ENCODE measurements at places on chromosomes 4 and X. TPM values are rescaled to one million over a fixed set of nuclear protein-coding genes. Genes with fewer than 3 reads are reported as not detected.

DNA sequence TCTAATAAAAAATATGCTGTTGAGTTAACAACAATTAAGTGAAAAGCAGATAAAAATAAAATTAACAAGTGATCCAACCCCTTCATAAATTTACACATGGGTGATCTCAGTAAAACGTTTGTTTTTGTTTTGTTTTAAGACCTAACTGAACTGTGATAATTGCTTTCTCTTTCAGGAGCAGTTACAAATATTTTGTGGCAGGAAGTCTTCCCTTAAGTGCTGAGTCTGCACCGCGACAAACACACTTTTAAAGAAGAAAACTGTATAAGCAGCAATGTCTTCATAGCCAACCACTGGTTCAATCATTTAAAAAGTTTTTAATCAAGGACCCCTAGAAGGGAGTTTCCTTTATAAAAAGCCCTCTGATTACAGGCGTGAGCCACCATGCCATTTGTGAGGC, 53.7 kb upstream of the NFKB1 start:
- no peaks in the 10 kb centered on the region for H3K27me3 ChIP-seq
- H3K27ac ChIP-seq: no peak overlapping the region
- no peak for DNase-seq
- no peak overlapping the region for H3K4me3 ChIP-seq
- no peaks in the 10 kb centered on the region for H3K36me3 ChIP-seq
- H3K4me1 ChIP-seq: no peaks in the 10 kb centered on the region

MAGEA9B gene
- total RNA-seq: not detected

GRCh38 chrX:36867143-36867542, 141.0 kb upstream of the FAM47C start:
- no peak for DNase-seq
- no peak overlapping the region for H3K4me3 ChIP-seq
- H3K4me1 ChIP-seq: no peaks in the 10 kb centered on the region
- no peaks in the 10 kb centered on the region for H3K36me3 ChIP-seq

FGA gene
- total RNA-seq: 47.6 TPM

- no peak overlapping the region for H3K4me3 ChIP-seq
- no peaks in the 10 kb centered on the region for H3K27me3 ChIP-seq
- H3K36me3 ChIP-seq: no peaks in the 10 kb centered on the region
- H3K27ac ChIP-seq: peak overlapping the region; percentile 71
- H3K4me1 ChIP-seq: peaks cover 2% of the 10 kb centered on the region
Measured at GRCh38 chr4:158775091-158775651, 6.3 kb downstream of the FNIP2 start.

NWD2 gene
- 0.64 TPM for total RNA-seq

- no peaks in the 10 kb centered on the region for H3K4me1 ChIP-seq
- H3K36me3 ChIP-seq: no peaks in the 10 kb centered on the region
- no peak overlapping the region for H3K4me3 ChIP-seq
- H3K27me3 ChIP-seq: no peaks in the 10 kb centered on the region
Measured at GRCh38 chrX:76433219-76433618, 5.7 kb downstream of the MAGEE1 start.

GPM6B gene
- 18.6 TPM for total RNA-seq

DNA sequence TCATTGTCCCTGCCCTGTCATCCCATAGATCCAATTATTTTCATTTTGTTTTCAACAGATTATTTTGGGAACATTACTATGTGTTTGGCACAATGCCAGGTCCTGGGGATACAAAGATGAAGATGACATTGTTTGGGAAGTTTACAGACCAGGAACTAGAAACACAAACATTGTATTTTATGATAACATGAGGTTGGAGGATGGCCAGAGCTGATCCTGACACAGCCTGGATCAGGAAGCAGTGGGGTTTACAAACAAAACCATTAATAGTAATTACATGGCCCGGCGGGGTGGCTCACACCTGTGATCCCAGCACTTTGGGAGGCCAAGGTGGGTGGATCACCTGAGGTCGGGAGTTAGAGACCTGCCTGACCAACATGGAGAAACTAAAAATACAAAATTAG, 29.9 kb downstream of the CLRN2 start:
- no peaks in the 10 kb centered on the region for H3K27me3 ChIP-seq
- no peak overlapping the region for H3K4me3 ChIP-seq
- H3K36me3 ChIP-seq: no peaks in the 10 kb centered on the region
- H3K4me1 ChIP-seq: no peaks in the 10 kb centered on the region
- H3K27ac ChIP-seq: no peak overlapping the region

CFAP47 gene
- not detected for total RNA-seq

CCKAR gene
- not detected for total RNA-seq

SLC2A9 gene
- total RNA-seq: 6.2 TPM

DNA sequence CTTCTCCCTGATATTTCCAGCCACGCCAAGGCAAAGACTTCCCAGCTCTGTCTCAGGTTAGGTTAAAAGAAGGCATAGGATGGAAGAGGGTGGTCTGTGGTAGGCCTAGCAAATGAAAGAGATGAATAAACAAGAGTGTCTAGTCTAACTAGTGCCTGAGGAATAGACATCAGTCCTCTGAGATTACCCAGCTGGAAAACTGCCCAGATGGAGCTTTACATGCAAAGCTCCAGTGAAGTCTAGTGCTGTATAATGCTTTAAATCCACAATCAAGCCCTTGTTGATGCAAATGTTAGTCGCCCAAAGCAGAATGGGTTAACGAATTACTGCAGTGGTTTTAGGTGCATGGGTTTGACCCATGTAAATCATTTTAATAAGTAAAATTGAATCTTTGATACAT, 24.8 kb upstream of the GUCY1B1 start:
- no peak overlapping the region for H3K4me3 ChIP-seq
- no peaks in the 10 kb centered on the region for H3K27me3 ChIP-seq
- no peak overlapping the region for H3K27ac ChIP-seq

PABPC1L2A gene
- total RNA-seq: not detected

G3BP2 gene
- total RNA-seq: 88.9 TPM
